ENCODE measurements at places on chromosomes 1 and 21. TPM values are rescaled to one million over a fixed set of nuclear protein-coding genes. Genes with fewer than 3 reads are reported as not detected.

The FUCA1 gene
- 79.4 TPM for total RNA-seq

The HTR6 gene
- 0.14 TPM for total RNA-seq

The C1orf87 gene
- not detected for total RNA-seq

The PEF1 gene
- total RNA-seq, result 77.7 TPM

The NKAIN1 gene
- 3.6 TPM for total RNA-seq

The WNT3A gene
- not detected for total RNA-seq

The C1orf105 gene
- not detected for total RNA-seq

The EPHB2 gene
- 0.14 TPM for total RNA-seq

The PRAMEF7 gene
- total RNA-seq, result not detected

The MAP1LC3C gene
- 0.17 TPM for total RNA-seq

The KCNJ9 gene
- total RNA-seq, result not detected

The EXO1 gene
- 46.2 TPM for total RNA-seq

The LORICRIN gene
- total RNA-seq, result not detected

The SPRR2F gene
- not detected for total RNA-seq

The RASSF5 gene
- not detected for total RNA-seq

The MSH4 gene
- not detected for total RNA-seq

The PLA2G2A gene
- total RNA-seq, result not detected

The NPR1 gene
- 0.12 TPM for total RNA-seq

The RPS6KA1 gene
- 296 TPM for total RNA-seq

The NEGR1 gene
- 0.06 TPM for total RNA-seq

The TMEM61 gene
- not detected for total RNA-seq

The THEM5 gene
- not detected for total RNA-seq

The NUP133 gene
- total RNA-seq, result 51.4 TPM

The TMEM269 gene
- total RNA-seq, result not detected

The SEMA6C gene
- total RNA-seq, result 2.0 TPM

The OR2T35 gene
- total RNA-seq, result not detected

The AADACL4 gene
- total RNA-seq, result not detected

The OR2L5 gene
- total RNA-seq, result not detected

The GALE gene
- total RNA-seq, result 44.8 TPM

The OR4F16 gene
- not detected for total RNA-seq

The CD84 gene
- total RNA-seq, result not detected

The TRIM17 gene
- not detected for total RNA-seq

The ASTN1 gene
- total RNA-seq, result not detected

The ST6GALNAC3 gene
- total RNA-seq, result not detected
